ENCODE measurements at places on chromosomes 6 and 20.

DNA sequence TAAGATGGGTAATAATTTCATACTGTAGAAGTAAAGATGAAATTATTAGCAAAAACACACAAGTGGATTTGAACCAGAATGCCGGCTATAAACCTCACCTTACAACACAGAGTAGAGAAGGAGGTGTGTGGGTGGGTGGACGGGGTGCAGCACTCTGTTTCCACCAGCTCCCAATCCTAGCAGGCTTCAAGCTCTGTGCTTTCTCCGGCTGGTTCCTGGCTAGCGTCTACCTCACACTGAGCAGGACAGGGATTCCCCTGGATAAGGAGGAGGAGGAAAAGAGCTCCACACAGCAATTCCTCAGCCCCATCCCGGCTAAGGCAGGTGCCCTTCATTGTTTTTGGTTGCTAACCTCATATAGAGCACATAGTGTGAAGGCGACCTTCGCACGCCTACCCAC, 453.3 kb downstream of the C6orf118 start:
- no peak overlapping the region for H3K4me3 ChIP-seq
- H3K27me3 ChIP-seq, result no peaks in the 10 kb centered on the region
- no peaks in the 10 kb centered on the region for H3K4me1 ChIP-seq
- no peak for DNase-seq

- peaks cover 33% of the 10 kb centered on the region for H3K4me1 ChIP-seq
- no peaks in the 10 kb centered on the region for H3K27me3 ChIP-seq
- peak overlapping the region; percentile 27 for H3K27ac ChIP-seq
- H3K4me3 ChIP-seq, result no peak overlapping the region
- peaks cover 7% of the 10 kb centered on the region for H3K36me3 ChIP-seq
- DNase-seq, result no peak
Observed at GRCh38 chr20:32296819-32297420, 19.5 kb downstream of the KIF3B start.

DNA sequence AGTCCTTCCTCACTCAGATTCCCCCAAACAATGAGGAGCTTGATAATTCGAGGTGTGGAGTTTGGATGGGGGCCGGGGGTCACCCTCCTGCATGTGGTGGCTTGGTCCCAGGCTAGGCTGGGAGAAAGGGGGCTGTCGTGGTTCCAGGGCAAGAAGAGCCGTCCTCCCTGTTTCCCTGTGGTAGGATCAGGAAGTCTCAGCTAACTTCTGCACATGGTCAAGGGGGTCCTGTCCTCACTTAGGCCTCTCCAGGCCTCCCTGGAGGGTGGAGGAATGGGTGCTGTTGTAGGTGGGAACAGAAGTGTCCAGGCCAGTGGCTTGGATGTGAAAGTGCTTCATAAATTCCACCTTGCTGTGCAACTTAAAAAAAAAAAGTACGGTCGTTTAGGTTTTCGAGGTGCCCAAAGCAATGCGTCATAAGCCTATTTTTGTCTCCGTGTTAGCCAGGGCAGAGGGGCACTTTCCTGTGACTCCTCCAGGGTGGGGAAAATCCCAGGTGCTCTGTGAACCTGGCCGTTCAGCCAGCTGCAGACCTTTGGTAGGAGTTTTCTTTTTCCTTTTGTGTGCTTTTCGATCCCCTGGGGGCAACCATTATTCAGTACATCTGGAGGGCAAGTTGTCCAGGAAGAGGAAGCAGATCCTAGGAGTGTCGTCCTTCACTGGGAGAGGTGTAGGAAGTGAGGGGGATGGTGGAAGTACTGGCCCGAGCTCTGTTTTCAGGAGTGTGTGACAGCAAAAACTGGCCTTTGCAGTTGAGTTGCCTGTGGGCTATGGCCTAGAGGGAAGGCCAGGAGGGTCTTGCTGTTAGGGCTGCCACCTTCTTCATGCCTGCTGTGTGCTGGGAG, 9.6 kb downstream of the IGF2R start:
- H3K36me3 ChIP-seq, result no peaks in the 10 kb centered on the region
- peak; percentile 9 for DNase-seq
- no peaks in the 10 kb centered on the region for H3K27me3 ChIP-seq
- peaks cover 97% of the 10 kb centered on the region for H3K4me1 ChIP-seq
- peak overlapping the region; percentile 76 for H3K4me3 ChIP-seq

GRCh38 chr20:1897965-1898464, 2.8 kb downstream of the SIRPA start:
- peaks cover 2% of the 10 kb centered on the region for H3K36me3 ChIP-seq
- H3K4me1 ChIP-seq, result peaks cover 5% of the 10 kb centered on the region
- H3K4me3 ChIP-seq, result no peak overlapping the region
- no peak for DNase-seq
- H3K27me3 ChIP-seq, result peaks cover 81% of the 10 kb centered on the region

DNA sequence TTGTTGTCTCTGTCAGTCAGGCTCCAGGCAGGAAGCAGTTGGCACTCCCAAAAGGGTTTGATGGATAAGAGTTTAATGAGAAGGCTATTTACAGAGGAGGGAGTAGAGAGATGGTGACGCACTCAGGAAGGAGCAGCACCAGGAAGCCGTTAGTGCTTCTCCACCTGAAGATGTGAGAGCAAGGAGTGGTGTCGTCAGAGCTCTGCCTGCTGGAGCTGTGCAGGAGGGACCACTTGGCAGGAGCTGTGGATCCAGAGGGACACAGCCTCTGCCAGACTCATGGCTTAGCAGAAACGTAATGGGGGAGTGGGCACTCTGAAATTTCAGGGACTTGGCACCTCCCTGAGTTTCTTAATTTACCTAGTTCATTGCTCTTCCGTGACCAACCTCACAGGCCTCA, 16.8 kb downstream of the DAAM2 start:
- H3K27ac ChIP-seq, result no peak overlapping the region
- H3K4me1 ChIP-seq, result no peaks in the 10 kb centered on the region
- DNase-seq, result no peak
- peaks cover 53% of the 10 kb centered on the region for H3K27me3 ChIP-seq

DNA sequence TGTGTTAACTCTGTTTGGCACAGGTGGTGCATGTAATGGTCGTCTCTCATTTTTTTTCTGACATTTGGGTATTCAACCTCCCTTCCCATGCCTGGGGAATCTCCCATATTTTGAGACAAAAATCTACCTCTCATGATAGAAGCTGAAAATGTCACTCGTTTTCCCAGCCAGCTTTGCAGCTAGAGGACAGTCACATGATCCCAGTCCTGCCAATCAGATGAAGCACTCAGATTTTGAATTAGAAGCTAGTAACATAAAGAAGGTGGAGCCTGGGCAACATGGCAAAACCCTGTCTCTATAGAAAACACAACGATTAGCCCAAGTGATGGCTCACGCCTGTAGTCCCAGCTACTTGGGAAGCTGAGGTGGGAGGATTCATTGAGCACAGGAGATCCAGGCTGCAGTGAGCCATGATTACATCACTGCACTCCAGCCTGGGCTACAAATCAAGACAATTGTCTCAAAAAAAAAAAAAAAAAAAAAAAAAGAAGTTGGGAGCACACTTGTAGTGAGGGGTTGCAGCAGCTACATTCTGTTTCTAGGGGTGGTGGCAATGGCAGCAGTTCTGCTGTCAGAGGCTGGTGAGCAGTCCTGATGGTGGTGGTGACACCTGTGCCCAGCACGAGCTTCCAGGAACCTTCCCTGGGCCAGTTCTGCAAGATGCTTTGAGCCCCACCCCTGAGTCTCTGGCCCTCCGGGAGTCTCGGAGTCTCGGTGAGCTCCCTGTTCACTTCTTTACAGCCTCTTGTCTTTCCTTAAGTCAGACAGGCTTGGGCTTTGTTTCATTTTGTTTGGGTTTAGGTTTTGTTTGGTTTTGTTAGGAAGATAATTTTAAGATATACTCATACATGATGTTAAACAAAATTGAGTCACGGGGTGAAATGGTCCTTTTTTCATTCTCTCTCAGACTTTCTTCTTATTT, 94.1 kb upstream of the KCNG1 start:
- peaks cover 66% of the 10 kb centered on the region for H3K27me3 ChIP-seq
- no peaks in the 10 kb centered on the region for H3K4me1 ChIP-seq
- H3K27ac ChIP-seq, result no peak overlapping the region
- DNase-seq, result no peak

DNA sequence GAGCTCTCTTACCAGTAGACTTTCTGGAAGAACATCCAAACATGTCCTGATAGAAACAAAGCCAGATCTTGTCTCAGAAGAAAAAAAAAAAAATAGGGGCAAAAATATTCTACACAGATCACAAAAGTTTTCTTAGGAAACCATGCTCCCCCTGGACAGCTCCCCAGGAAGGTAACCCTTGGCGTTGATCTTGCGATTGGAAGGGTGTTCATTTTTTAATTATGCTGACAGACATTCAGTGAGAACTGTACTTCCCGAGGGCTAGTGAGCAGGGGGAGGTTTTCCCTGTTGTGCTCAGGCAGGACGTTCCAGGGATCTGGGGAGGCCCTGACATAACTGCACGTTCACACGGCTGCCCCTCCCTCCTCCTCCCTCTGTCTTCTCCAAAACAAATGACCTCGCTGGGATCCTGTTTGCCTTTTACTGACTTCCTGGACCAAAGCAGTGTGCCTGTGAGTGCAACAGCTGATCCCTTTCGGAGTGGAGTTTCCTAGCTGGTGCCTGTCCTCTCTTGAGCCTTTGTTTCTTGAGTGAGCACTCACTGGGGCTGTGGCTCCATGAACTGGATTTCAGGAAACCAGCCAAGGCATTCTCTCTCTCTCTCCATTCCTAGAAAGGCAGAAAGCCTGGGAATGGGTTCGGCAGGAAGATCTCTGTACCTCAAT, 46.7 kb downstream of the MARCKS start:
- H3K27ac ChIP-seq, result no peak overlapping the region
- no peak overlapping the region for H3K4me3 ChIP-seq
- no peak for DNase-seq
- H3K4me1 ChIP-seq, result no peaks in the 10 kb centered on the region

- H3K4me3 ChIP-seq, result no peak overlapping the region
- DNase-seq, result no peak
- no peaks in the 10 kb centered on the region for H3K4me1 ChIP-seq
- H3K36me3 ChIP-seq, result no peaks in the 10 kb centered on the region
- no peaks in the 10 kb centered on the region for H3K27me3 ChIP-seq
Observed at GRCh38 chr6:130895516-130895915, 68.3 kb downstream of the SMLR1 start.

- H3K27me3 ChIP-seq, result peaks cover 78% of the 10 kb centered on the region
- DNase-seq, result no peak
- H3K4me3 ChIP-seq, result no peak overlapping the region
- no peak overlapping the region for H3K27ac ChIP-seq
- H3K4me1 ChIP-seq, result no peaks in the 10 kb centered on the region
- no peaks in the 10 kb centered on the region for H3K36me3 ChIP-seq
Observed at GRCh38 chr6:163393923-163394322, 20.6 kb upstream of the QKI start.

GRCh38 chr6:85172705-85173104, 277.2 kb upstream of the NT5E start:
- no peaks in the 10 kb centered on the region for H3K27me3 ChIP-seq
- DNase-seq, result no peak
- H3K4me1 ChIP-seq, result no peaks in the 10 kb centered on the region

GRCh38 chr6:165842281-165842936, 179.4 kb upstream of the PDE10A start:
- H3K36me3 ChIP-seq, result no peaks in the 10 kb centered on the region
- H3K27ac ChIP-seq, result no peak overlapping the region
- no peaks in the 10 kb centered on the region for H3K4me1 ChIP-seq
- H3K4me3 ChIP-seq, result no peak overlapping the region

DNA sequence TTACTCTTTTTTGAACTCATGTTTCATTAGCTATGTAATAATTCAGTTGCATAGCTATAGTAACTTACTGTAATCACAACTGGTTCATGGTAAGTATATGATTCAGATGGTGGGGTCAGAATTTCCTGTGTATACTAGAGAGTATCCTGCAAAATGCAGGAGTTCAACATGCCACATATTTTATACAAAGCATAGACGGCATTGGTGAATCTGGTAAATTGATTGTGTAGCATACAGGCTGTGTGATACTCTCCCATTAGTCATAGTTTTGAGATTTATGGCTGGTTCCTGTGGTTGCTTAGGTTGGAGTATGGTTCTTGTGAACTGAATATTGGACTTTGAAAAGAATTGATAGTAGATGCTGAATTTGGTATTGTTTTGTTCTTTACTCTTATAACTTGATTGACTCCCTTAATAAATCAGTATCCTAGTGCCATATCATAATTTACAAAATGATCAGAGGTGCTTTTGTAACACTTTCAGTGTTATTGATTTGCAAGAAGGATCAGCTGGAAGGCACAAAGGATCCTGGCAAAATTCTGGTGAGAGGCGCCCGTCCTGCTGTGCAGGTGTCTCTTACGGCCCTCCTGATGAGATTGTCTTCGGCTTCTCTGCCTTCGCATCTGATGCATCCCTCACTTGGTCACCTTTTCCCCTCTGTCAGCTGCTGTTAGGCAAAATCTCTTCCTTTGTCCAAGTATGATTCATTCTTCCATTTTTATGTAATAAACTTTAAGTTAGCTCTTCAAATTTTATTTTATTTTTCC, 22.6 kb downstream of the SNX9 start:
- no peak overlapping the region for H3K27ac ChIP-seq
- peaks cover 3% of the 10 kb centered on the region for H3K27me3 ChIP-seq
- peaks cover 39% of the 10 kb centered on the region for H3K4me1 ChIP-seq
- no peak overlapping the region for H3K4me3 ChIP-seq
- no peak for DNase-seq

DNA sequence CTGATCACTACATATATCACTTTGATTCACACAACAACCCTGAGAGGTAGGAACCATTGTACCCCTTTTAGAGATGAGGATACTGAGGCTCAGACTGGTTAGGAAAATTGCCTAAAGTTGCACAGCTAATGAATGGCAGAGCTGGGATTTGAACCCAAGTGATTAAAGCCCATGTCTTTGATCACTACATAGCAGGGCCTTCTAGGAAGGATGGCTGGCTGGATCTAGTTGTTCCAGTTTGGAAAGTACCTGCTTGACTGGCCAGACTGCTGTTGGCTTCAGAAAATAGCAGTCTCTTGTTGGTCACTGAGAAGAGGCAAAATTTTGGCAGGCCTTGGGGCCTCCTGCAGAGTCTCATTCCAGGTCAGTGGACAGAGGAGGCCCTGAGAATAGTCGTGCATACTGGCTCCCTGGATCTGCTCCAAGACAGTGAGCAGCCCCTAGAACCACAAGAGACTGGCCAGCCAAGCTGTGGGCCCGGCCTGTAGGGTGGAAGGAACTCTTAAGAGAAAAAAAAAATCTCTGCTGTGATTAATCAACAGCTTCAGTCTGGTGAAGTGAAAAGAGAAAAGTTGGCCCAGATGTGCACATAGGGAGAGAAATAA, 17.5 kb downstream of the PPARD start:
- H3K4me3 ChIP-seq, result no peak overlapping the region
- H3K36me3 ChIP-seq, result peaks cover 21% of the 10 kb centered on the region
- DNase-seq, result no peak
- H3K27me3 ChIP-seq, result no peaks in the 10 kb centered on the region
